ENCODE measurements at places on chromosomes 7 and 10.

DNA sequence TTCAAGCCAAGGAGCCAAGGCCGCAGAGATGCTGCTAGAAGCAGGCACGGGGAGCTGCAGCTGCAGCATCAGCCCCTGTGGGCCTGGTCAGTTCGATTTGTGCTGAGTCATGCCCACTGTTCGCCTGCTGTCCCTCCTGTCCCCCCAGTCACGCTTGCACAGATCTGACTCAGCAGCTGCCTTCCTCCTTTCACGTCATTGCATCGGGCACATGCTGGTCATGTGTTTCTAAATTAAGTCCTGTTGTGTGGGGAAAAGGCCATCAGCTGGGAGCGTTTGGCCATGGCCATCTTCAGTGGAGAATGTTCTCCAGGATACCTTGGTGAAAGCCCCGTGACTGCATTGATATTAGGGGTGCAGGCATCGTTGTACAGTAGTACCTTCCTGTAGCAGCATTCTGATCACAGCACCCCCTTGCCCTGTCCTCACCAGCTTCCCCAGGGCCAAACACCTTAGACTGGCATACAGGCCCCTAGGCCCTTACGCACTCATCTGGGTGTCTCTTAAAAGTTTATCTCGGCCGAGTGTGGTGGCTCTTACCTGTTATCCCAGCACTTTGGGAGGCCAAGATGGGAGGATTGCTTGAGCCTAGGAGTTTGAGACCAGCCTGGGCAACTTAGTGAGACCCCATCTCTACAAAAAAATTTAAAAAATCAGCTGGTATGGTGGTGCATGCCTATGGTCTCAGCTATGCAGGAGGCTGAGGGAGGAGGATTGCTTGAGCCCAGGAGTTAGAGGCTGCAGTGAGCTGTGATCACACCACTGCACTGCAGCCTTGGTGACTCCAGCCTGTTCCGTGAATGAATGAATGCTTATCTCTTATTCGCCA, 23.2 kb downstream of the POR start:
- DNase-seq = peak; percentile 45

DNA sequence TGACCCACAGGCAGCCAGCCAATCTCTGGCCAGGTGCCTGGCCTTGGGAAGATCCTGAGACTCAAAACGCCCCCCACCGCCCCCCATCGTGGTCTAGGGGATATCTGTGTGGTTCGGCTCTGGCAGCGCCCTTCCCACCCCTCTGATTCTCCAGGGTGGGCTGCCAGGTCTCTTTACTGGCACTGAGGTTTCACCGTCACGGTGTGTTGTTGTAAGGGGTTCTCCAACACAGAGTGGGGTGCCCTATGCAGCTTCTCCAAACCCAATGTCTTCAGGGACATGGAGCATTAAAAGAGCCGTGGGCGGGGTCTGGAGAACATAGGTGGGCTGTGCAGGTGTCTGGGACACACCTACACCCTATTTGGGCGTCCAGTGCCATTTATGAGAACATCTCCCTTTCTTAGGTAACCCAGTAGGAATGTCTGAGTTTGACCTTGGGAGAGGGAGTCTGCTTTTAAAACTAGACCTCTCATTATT, 1.5 kb downstream of the MAFK start:
- no peak for DNase-seq

DNA sequence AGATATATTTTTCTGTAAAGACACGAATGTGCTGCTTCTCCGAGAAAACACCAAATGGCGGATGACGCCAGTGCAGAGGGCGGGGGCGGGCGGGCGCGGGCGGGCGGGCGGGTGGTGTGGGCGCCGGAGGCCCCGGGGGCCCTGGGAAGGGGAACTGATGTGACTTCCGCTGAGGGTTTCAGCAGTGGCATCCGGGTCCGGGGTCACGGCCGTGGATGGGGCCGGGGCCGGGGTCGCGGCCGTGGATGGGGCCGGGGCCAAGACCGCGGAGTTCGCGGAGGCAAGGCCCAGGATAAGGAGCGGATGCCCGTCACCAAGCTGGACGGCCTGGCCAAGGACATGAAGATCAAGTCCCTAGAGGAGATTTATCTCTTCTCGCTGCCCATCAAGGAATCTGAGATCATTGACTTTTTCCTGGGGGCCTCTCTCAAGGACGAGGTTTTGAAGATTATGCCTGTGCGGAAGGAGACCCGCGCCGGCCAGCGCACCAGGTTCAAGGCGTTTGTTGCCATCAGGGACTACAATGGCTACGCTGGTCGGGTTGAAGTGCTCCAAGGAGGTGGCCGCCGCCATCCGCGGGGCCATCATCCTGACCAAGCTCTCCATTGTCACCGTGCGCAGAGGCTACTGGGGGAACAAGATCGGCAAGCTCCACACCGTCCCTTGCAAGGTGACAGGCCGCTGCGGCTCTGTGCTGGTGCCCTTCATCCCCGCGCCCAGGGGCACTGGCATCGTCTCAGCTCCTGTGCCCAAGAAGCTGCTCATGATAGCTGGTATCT, 20.3 kb upstream of the IGF2BP3 start:
- DNase-seq = no peak

- no peak for DNase-seq
Measured at GRCh38 chr10:126639084-126639483, 31.4 kb downstream of the C10orf90 start.

DNA sequence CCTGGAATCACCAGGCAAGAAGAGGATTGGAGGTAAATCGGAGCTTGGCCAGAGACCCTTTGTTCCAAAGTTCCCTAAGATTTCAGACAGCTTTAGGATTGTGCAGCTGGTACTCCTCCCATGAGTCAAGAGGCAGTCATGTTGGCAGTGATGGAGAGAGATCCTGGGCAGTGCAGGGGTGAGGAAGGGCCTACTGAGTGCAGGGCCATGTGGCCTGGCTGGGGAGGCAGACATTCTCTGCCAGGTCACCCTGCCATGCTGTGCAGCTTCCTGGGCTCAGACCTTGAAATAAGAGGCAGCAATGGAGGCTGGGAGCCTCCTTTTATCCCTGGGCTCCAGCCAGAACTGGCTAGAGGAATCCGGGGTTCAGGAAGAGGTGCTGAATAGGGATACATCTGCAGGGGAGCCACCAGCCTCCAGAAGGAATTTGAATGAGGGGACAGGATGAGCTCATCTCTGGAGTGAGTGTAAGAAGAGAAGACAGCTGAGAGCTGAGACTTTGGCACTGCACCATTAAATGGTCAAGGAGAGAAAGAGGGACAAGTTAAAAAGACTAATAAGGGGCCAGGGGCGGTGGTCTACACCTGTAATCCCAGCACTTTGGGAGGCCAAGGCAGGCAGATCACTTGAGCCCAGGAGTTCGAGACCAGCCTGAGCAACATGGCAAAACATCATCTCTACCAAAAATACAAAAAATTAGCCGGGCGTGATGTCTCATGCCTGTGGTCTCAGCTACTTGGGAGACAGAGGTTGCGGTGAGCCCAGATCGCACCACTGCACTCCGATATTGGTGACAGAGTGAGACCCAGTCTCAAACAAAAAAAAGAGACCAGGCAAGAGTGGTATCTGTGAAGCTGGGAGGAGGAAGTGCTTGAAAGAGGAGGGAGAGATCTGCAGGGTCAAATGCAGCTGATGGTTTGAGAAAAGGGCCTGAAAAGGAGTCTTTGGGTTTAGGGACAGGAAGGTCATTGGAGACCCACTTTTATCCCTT, 12.0 kb downstream of the SFTPD start:
- DNase-seq = no peak

- no peak for DNase-seq
Measured at GRCh38 chr10:35384265-35384868, 48.1 kb downstream of the CCNY start.

GRCh38 chr10:116324227-116324950, at the start of gene CCDC172:
Gene CCDC172, plus strand, starts transcription at chr10:116324448. Its CDS starts 564 bp downstream, at chr10:116325012.
- no peak for DNase-seq

GRCh38 chr10:29271877-29272276, 17.0 kb upstream of the LYZL1 start:
- DNase-seq = no peak

DNA sequence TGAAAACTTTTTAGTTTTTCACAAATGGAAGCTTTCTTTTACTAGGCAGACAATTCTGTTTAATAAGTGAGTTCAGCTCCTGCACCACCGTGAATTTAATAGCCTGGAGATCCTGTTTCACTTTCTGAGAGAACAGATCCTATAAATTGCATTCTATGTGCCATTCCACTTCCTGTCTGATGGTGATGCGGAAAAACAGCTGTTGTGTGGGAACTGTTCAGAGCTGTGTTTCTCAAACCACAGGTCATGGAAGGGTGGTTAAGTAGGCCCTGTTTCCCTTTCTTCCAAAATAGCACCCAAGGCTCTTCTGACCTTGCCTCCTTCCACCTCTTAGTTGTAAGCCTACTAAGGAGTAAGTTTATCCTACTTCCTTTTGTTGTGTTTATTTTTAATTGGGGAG, 97.2 kb upstream of the DKK1 start:
- no peak for DNase-seq

DNA sequence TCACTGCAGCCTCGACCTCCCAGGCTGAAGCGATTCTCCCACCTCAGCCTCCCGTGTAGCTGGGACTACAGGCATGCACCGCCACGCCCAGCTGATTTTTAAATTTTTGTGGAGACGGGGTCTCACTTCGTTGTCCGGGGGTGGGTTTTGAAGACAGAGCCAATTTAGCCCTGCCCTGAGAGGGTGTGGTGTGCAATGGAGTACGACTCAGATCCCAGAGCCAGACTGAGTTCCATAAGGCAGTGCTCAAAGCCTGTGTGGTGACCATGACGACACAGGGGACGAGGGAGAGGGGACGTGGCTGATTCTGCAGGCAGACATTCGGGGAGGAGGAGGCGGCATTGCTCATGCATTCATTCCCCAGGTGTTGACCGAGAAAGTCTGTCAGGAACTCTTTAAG, 72.1 kb downstream of the ZMIZ1 start:
- no peak for DNase-seq

- DNase-seq = no peak
Measured at GRCh38 chr10:80582286-80582960, 44.7 kb downstream of the SH2D4B start.

DNA sequence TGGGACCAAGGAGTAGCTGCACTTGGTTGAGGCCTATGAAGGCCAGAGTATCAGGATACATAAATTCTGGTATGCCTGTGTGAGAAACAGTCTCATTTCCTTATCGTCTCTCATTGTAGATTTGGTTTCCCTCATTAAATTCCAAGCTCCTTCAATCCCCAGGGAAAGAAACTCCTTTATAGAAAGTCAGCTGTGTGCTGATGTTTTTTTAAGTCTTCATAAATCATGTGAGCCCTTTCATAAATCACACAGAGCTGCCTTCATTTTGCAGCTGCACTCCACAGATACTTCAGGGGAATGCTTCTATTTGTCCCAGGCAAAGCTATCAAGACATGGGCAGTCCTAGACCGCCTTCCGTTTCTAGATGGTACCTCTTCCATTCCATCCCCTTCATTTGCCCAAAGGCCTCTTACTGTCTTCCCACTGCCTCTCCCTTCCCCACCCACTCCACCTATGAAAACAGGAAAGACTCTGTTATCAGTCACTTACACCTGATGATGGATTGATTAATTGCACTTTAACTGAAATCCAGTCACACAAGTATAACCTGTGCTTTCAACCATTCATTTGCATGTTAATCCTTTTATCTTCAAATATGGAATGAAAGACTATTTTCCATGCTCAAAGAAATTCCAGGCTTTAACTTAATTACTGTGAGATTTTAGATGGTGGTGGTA, 290.2 kb downstream of the C7orf25 start:
- DNase-seq = no peak

DNA sequence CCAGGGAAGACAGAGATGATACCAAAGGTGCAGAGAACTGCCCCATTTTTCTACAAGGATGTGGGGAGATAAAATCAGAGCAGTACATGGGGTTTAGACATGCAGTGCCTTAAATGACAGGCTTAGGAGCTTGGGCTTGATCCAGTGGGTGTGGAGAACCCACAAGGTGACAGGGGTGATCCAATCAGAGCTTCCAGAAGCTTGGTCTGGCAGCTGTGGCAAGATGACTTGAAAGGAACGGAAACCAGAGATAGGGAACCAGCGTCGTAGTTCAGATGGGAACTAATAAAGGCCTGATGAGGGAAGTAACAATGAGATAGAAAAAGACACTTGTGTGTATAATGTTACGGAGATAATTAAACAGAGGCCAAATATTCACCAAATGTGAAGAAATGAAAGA, 80.7 kb downstream of the SLC37A3 start:
- no peak for DNase-seq

DNA sequence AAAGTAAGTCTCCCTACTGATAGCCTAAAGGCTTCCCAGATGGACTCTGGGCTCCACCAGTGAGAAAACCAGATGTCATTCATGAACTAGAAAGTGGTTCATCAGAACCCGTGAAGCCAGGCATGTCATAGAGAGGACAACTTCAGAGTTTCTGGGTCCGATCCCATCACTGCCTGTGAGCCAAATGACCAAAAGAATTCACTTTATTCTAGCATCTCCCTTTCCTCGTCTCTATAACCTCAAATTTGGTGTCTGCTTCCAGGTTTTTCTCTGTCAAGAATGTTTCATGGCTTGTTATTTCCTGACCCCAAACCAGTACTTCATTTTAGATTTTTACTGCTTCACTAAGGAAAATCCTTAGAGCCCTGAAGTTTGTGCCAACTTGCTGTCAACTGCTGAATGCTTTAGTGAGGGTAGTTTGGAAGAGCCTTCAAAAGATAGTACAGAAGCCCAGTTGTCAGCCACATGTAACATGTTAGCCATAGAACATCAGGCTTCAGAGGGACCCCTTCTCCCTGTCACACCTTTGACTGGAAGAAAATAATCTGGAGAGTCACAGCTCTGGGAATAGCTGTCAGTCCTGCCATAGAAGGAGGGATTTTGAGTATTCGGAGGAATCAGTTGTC, 34.0 kb downstream of the ITGB8 start:
- DNase-seq = no peak

- no peak for DNase-seq
Measured at GRCh38 chr10:13511409-13511808, 17.4 kb downstream of the BEND7 start.

DNA sequence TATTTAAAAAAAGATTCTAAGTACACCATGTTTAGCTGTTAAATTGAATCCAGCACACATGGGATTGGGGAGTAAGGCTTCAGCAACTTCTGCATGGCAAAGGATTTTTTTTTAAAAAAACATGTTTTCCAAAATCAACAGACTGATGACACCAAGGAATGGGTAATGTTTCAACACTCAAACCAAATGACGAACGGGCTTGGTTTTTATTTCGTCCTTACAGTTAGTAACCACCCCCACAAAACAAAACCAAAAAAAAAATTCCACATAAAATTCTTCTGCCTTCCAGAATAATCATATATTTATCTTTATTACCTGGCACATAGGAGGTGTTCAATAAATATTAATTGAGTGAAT, 45.7 kb downstream of the ICA1 start:
- no peak for DNase-seq

DNA sequence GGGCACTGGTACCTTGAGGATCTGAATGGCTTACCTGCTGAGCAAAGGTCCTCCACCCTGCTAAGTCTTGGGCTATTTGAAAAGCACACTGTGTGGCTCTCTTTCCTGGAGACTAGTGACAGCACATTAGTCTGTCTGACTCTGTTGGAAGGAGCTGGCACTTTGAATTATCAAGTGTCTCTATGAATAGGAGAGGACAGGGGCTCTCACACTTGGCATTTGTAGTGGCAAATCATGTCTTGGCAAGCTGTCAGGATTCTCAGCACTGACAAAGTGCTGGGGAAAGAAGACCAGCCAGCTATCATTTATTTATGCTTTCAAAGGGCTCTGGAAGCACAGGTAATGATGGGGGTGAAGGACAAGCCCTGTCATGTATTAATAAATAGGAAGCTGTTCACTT, 62.8 kb downstream of the MTPN start:
- no peak for DNase-seq

- DNase-seq = no peak
Measured at GRCh38 chr7:12423997-12424745, 20.5 kb upstream of the VWDE start.
